Vein endothelial cell (primary cell): ENCODE measurements at places on chromosomes 5 and 9. TPM values are rescaled to one million over a fixed set of nuclear protein-coding genes. Genes with fewer than 3 reads are reported as not detected.

TRPM6 gene
- total RNA-seq: 0.38 and 0.65 TPM in 2 replicates

ISOC1 gene
- total RNA-seq: 9.5 and 12.5 TPM in 2 replicates

PTGES2 gene
- 71.2 and 71.5 TPM in 2 replicates for total RNA-seq

TMOD1 gene
- 1.1 and 2.0 TPM in 2 replicates for total RNA-seq

C9orf43 gene
- 1.2 and 1.3 TPM in 2 replicates for total RNA-seq

ANKH gene
- total RNA-seq: 10.8 and 18.2 TPM in 2 replicates

ACOT12 gene
- not detected in 2 replicates for total RNA-seq
